Activated CD4-positive, alpha-beta T cell treated with anti-CD3 and anti-CD28 coated beads, Interleukin-2, amount 50 U/mL, for 48 hours (primary cell): ENCODE measurements at places on chromosomes 5 and 9.

DNA sequence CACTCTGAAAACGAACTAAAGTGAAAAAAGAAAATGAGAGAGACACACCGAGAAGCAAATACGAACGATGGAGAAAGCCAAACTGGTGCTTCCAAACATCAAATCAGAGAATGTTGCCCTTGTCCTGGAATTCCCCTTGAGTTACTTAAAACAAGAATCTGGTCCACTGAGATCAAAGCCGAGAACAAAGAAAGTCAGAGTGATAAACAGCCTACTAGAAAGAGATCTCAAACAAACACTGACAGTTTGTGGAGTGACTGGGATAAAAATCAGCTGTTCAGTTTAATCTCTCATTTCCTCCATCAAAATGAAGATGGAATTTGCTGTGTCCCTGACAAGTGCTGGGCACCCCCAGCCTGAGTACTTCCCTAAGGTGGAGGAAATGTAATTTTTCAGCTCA is 582.6 kb downstream of the NR2F1-AS1 start:
- DNase-seq = no peak

DNA sequence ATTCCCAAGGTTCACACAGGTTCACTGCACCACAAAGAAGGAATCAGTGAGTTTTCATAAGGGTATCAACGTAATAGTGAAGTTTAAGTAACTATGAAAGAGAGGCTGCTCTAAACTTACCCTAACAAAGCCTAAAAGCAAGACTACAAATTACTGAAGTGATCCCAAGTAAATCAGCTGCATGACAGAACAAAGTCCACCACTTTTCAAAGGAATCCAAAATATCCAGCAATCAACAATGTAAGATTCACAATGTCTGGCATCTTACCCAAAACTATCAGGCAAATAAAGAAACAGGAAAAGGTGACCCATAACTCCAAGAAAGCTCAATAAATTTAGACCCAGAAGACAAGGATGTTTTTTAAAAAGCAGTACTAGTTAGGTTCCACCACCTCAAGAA is 70.1 kb downstream of the GNAQ start:
- no peak for DNase-seq

- DNase-seq = no peak
Measured at GRCh38 chr5:1814183-1815020, 13.2 kb downstream of the NDUFS6 start.

GRCh38 chr5:154797762-154798161 is 42.6 kb downstream of the LARP1 start:
- no peak for DNase-seq

GRCh38 chr5:175166026-175166425 is 278.0 kb downstream of the DRD1 start:
- no peak for DNase-seq

DNA sequence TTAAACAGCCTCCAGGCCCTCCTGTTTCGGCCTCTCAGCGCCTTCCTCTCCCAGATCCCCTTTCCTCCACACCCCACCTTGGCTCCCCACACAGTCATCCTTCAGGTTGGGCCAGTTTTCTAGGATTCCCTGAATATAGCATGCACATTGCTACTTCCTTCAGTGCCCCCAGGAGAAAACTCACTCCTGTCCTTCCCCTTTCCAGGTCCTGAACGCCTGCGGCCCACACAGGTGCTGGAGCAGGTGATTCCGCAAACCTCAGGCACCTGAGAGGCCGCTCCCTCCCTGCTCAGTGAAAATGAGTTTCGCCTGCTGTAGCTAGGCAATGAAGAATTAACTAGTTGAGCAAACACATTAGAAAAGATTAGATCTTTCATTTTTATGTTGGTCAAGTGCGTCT is 185.0 kb downstream of the MED10 start:
- DNase-seq = no peak

GRCh38 chr9:93871286-93871685 is 83.9 kb downstream of the BARX1 start:
- DNase-seq = no peak

DNA sequence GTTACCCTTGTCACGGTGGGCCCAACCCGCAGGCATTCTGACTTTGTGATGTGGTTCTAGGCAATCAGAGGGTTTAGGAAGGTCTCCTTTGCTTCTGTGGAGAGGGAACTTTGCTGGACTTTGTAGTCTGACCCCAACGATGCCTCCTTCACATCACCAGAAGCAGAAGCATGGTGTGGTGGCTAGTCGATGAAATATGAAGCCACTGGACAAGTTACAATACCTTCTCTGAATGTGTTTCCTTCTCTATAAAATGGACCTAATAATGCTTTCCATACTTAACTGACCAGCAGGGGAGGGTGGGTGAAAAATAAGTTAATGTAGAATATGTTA is 607 bp downstream of the SPEF2 start:
- no peak for DNase-seq

DNA sequence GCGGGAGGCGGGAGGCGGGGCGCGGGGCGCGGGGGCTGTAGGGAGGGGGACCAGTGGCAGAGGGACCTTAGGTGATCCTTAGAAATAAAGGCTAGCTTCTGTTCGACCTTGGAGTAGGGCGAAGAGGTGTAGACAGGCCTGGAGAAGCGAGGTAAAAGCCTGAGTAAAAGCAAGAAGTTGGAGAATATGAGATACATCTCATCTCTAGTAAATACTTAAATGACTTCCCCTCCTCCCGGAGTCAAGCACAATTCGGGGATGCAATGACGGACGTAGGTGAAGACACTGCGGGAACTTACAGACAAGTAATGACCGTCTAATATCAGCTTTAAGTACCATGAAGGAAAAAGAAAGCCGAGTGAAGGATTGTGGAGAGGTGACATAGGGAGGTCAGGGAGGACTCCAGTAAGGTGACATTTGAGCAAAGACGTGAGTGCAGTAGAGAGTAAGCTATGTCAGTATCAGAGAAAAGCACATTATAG is 466 bp downstream of the SMC2 start:
- no peak for DNase-seq

GRCh38 chr5:84045964-84046363 is 325.3 kb upstream of the HAPLN1 start:
- DNase-seq = no peak

GRCh38 chr9:37382161-37382981 is 40.1 kb upstream of the GRHPR start:
- no peak for DNase-seq

DNA sequence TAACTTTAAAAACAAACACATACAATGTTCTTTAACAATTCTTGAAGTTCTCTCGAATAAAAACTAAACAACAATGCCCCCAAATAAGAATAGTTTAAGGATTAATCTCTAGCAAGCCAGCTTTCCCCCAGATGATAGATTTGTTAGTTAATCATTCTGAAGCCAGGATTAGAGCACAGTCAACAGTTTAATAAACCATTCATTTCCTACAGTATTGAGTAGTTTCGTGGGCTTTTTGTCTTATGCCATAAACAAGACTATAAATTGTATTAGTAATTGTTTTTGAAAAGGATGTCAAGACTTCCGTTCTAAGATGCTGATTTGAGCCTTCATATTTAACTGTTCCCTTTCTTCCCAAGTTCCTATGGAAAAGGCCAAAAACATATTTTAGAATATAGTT is 136.6 kb downstream of the PIK3R1 start:
- no peak for DNase-seq

GRCh38 chr9:126827227-126827626 is 22.4 kb downstream of the ZBTB43 start:
- no peak for DNase-seq

DNA sequence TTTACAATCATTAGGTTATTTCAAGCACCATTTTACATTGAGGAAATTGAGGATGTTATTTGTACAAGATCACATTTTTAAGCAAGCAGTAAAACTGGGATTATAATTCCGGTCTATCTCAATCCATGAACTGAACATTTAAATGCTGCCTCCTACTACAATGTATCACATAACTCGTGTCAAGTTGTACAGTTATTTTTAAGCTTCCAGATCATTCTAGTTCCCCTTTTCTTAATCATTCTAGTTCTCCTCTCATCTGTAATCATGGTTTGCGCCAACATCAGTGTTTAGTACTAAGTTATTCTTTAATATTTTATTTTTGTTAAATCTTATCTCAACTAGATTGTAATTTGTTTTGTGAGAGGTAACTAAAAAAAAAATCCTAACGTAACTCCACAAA is 2.4 kb upstream of the UHRF2 start:
- no peak for DNase-seq

DNA sequence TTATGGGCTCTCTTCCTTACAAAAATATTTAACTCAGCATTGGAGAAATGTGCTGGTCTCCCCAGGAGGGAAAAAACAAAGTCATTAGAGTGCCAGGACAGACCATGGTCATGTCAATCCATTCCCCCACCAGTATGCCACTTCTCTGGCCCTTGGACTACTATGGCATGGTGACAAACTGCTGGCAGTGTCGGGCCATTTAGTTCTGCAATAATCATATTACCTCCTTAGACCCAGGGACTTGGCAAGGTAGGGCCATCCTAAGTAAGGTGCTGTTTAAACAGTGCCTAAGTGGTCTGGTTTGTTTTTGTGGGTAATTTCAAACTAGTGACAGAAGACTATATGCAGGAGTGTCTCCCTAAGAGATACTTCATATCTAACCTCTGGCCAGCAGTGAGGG is 177.8 kb upstream of the STK32A start:
- no peak for DNase-seq

DNA sequence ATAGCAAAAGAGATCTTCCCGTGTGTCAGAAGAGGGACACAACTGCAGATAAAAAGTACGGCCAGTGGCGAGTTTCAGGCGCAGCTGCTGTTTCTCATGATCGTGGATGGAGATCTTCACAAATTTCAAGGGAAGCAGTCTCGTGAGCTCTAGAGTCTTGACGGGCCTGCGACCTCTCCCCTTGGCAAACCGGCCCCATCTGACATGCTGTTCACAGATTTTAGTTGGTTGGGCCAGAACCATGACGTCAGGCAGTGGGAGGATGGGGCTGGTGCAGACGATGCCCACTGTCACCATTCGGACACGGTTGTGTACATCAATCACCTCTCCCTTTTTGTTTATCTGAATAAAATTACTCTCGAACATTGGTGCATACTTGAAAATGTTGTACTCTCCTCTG is 396 bp downstream of the GARIN3 start:
- DNase-seq = no peak

DNA sequence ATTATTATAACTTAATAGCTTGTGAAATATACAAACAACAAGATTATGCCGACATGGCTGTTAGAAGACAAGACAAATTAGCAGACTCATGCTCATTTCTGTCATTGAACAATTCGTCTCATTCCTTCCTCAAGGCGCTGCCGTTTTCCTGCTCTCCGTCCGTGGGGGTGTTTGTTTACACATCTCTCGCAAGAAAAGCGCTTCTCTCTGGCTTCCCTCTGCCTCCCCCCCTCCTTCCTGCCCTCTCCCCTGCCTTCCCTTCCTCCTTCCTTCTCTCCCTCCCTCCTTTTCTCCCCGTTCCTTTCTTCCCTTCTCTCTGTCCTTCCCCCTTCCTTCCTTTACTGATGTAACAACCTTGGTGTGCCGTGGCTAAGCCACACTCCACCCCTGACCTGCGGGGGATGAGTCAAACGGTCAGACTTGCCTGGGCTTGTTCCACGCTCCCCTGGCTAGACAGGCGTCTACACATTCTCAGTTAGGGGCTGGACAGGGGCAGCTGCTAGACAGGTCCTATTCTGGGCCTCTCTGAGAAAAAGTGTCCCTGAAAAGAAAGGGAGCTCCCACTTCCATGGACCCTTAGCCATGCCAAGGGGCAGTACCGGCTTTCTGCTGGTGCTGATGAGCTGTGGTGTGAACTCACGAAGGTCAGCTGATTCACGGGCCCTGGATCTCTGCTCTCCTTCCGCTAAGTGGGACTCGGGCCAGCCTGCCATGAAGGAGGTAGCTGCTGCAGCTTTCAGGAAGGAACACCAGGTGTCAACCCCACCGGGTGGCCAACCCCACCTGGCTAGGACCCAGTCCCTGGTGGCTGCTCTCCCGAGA is 32.0 kb upstream of the SPTLC1 start:
- DNase-seq = no peak
